NAMALWA (cell line): ENCODE measurements at places on chromosomes 13 and 19.

DNA sequence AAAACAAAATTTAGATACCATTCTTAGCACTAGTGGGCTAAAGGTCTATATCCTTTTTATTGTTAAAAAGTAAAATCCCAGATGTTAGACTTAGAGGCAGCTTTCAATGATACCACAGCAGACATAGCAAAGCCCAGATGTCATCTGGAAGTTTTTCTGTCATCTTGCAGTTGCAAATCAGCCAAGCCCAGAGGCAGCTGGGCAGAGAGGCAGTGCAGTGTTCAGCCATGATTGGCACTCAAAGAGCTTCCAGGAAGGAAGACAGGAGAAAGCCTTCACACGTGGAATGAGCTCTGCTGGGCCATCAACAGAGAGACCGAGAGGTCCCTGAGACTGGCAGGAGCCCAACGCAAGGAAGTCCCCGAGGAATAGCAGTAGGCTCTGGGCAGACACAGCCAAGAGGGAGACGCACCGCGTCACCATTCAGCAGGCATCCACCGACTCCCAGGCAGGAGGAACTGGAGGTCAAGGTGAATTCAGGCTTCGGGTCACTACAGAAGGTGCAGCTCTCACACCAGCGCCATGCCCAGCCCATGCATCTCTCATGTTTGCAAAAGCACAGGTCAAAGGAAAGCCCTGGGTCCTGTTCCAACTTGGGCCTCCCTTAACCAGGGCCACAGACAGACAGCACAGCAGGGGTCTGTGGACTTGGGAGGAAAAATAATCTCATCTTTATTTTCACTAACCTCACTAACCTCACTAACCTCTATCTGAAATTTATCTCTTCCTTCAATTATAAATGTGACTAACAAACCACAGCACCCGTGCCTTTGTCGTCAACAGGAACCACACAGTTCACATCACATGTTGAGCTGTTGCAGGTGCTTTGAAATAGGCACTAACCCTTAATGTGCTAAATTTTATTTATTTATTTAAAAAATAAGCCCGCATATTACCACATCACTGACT is 54.9 kb downstream of the TUBGCP3 start:
- DNase-seq: peak; percentile 39

DNA sequence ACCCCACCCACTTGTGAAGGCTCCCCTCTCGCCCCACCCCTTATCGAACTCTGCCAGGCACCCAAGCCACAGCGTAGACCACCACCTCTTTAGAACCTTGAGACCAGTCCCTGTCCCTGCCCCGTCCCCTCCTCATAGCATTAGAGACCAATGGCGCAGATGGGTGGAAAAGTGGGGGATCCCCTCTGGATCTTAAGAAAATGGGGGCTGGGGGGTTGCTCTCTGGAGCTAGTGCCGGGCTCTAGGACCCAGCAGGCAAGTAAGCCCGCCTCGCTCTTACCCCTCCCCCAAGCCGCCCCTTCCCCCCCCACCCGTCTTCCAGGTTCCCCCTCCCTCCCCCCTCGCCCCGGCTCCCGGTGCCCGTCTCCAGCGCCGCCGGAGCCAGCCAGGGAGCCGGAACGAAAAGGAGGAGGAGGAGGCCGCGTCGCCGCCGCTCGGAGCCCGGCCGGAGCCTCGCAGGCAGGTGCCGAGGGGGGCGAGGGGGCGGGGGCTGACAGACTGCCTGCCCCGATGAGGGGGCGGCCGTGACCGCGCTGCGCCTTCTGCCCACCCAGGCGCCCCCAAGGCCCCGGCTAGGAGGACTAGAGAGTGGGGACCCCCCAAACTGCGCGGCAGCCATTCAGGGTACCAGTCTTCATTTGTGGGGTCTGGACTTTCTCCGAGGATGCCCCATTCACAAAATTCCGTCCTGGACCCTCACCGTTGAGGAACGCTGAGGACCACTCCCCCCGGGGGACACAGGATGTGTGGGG is at the start of gene SPRED3:
Gene SPRED3, plus strand, starts transcription at position 349 of the 752 bp plus-strand sequence. CDS start 1,606 bp downstream, outside the sequence.
- no peak for DNase-seq

DNA sequence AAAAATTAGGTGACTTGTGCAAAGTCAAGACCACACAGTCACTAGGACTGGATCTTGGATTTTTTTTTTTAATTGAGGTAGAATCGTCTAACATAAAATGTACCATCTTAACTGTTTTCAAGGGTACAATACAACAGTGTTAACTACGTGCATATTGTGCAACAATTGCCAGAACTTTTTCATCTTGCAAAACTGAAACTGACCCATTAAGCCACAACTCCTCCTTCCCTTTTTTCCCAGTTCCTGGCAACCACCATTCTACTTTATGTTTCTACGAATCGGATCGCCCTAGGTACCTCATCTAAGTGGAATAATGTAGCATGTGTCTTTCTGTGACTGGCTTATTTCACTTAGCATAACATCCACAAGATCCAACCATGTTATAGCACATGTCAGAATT is 37.5 kb upstream of the POMP start:
- no peak for DNase-seq

GRCh38 chr13:87153371-87153770 is 517.8 kb upstream of the SLITRK5 start:
- no peak for DNase-seq

- no peak for DNase-seq
Measured at GRCh38 chr13:48630291-48630690, 23.4 kb upstream of the CYSLTR2 start.

DNA sequence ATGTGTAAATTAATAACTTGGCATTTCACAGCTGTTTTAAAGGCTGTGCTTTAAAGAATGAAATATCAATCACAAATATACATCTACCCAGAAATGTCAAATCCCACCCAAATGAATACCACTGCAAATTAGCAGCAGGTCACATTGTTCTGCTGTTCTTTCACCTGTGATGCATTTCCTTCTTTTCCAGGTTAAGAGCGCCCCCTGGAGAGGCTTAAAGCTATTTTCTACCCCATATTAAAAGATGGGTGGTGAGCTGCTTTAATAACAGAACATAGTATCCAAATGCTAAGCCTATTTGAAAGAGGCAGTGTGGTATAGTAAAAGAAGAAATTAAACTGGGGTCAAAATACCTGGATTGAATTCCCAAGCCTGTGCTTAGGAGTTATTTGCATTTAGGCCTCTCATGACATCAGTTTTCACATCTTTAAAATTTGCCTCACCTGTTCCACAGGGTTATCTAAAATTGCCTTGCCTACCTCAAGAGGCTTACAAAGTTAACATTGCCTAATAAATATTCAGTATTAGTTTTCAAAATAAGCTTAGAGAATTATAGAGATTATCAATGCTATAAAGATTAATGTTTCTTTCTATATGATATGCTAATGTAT is 396.9 kb upstream of the SLITRK5 start:
- peak; percentile 78 for DNase-seq

GRCh38 chr19:1837625-1838105 is 10.6 kb downstream of the REXO1 start:
- DNase-seq: peak; percentile 72

DNA sequence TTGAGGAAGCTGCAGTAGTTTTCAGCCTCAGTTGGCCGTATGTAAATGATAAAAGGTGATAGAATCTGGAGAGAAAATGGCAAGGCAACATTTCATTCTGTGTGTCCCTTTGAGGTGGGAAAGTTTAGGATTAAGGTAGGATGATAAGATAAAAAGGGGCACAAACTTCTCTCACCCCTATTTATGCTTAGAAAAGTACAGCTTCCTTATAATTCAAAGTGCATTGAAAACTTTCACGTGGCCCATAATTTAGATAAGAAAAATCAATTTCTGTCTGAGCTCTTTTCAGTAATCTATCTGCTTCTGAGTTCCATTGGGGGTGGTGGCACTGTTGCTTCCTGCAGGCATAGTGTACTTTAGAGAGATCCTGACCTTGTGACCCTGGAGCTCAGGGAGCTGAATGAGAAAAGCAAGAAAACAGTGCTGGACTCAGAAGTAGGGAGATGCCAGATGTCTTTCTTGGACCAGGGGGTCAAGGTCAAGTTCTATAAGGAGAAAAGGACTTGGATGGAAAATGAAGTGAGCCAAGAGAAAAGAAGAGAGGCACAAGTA is 187.3 kb downstream of the NDFIP2 start:
- DNase-seq: no peak

- DNase-seq: no peak
Measured at GRCh38 chr19:58154287-58154678, 3.7 kb upstream of the ZNF329 start.

DNA sequence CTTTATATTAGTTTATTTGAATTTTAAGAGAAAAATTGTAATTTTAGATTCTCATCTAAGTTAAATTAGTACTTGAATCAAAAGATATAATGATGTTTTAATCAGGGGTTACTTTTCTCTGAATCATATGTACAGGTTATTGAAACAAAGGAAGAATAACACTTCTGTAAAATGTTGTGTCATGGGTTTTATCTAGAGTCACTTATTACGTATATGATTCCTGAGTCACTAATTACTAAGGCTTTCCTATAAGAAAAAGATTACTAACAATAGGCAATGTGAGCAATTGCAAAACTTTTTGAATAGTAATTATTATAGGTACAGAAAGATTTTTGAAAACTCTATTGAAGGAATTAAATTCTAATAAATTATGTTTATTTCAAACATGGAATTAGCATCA is 99.2 kb upstream of the KLF5 start:
- DNase-seq: no peak

DNA sequence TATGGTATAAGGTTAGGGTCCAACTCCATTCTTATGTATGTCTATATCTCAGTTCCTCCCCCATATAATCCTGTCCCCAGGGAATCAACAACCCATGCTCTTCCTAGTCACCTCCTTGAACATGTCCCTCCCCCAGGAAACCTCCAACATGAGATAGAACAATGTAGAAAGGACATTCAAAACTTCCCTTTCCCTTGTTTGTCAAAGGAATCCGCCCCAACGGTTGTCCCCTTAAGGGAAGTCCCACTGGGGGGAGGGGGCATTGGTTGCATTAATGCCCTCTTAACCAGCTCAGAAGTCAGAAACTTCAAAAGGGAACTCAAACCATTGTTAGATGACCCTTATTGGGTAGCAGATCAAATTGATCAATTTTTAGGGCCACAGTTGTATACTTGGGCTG is 6.8 kb upstream of the ZNF561 start:
- no peak for DNase-seq

DNA sequence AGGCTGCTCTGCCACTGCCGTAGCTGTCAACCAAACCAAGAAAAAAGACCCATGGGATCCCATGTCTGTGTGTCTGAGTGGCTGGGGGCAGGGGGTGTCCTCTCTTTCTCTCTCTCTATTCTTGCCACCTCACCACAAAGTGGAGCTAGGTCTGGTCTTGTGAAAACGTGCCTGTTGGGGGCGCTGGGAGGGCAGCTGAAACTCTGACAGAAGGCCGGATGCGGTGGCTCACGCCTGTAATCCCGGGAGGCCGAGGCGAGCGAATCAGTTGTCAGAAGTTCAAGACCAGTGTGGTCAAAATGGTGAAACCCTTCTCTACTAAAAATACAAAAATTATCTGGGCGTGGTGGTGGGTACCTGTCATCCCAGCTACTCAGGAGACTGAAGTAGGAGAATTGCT is 29.2 kb downstream of the ZNF146 start:
- DNase-seq: no peak

- DNase-seq: no peak
Measured at GRCh38 chr13:71699342-71699741, 167.7 kb downstream of the DACH1 start.

DNA sequence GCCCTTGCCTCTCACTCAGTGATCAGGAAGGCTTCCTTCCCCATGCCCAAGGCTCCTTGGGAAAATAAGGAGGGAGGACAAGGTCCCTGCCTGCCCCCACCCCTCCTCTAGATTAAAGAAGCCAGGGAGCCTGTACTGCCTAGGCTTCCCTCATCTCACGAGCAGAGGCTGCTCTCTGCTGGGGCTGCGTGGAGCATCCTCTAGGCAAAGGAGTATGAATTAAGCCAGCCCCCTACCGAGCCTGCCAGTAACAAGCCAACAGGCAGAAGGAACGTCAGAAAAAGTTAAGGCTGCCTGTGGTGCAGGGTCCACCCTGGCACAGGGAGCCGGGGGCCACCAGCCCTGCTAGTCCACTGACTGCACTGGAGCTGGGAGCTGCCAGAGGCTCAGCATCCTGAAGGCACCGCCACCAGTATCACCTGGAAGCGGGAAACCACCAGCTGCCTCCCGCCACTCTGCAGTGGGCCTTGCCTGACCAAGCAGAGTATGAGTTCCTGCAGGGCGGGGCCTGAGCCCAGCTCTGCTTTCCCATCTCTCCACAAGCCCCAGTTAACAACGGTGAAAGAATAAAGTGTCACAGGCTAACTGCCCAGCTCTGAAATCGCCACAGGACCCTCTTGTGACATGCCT is 6.8 kb downstream of the NAPA start:
- no peak for DNase-seq

DNA sequence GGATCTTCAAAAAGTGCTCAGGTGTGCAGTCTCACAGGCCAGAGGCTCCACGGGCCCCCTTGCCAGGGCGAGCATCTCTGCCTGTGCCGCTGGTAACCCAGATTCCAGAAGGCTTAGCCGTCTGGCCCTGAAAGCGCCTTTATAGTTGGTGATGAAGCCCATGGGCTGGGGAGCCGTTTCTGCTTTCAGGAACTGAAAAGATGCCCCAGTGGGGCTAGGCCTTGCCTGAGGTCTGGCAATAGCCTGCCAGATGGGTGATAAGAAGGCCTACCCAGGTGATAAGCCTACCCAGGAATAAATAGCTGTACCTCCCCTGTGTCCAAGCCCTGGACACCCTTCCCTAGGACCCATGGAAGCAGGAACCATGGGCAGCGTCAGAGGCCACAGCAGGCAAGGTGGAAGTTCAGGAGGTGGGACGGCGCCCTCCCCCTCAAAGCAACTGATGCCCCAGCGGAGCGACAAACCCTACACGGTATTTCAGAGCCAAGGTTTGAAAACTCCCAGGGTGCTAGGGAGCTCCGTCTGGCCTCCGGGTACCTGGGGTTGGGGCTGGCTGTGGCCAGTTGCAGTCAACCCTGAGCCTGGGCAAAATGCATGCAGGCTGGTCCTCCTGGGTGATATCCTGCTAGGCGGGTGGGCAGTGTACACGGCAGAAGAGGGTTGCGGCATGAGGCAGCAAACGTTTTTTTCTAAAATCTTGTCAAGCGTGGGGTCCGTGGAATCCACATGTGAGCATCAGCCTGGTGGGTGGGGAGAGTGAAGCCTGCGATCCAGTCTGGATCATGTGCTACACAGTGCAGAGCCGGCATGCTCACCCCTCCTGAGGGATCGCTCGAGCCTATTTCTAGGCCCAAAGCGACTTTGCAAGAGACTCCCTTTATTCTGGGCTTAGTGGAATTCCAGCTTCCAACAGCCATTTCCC is 45.3 kb downstream of the ACTN4 start:
- DNase-seq: no peak

DNA sequence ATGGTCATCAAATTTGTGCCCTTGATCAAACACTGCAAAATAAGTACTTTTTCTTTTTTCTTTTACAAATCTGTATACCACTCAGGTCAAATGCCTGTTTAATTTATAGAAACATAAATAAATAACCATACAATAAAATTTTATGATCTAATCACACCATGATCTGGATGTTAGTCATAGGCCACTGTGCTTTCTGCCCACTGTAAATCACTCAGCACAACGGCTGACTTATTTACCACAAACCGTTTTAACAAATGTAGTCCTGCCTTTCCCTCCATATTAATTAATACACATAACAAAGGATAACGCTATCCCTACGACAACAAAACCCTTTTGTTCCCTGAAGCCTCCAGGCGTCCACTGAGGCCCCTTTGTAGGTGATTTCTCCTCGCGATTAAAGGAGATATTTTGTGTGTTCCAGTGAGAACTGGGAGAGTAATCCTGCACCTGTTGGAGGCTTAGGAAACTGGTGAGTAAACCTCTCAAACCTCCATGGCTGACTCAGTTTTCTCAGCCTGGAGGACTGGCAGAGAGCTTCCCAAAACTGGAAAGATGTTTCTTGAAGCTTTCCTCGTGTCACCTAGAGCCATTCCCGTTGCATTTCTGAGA is 477.1 kb upstream of the SGCG start:
- DNase-seq: no peak
